ENCODE measurements at places on chromosomes 6 and 20.

DNA sequence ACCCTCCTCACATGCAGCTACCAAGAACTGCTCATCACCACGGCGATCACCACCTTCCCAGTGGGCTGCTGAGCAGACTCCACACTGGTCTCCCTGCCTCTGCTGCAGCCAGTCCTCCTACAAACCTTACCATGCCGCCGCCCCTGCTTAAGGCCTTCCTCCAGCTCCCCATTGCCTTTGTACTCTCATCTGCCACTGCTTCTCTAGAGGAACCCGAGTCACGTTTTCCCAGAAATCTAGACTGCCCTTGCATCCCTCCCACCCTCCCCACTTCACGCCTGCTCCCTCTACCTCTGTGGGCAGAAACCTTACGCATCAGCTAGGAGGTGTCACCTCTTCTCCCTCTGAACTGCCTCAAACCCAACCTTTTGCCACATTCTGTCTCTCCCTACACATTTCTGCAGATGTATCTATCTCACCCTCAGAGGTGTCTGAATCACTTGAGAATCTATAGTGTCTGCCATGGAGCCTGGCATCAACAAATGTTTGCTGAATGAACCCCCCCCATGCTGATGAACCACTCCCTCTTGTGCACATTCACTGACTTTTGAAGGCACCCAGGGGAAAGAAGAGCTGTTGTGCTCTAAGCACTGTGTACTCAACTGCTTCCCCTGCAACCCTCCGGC, 4.3 kb downstream of the E2F1 start:
- DNase-seq = no peak

GRCh38 chr6:112153926-112154607, 66.7 kb downstream of the FAM229B start:
- no peak for DNase-seq

DNA sequence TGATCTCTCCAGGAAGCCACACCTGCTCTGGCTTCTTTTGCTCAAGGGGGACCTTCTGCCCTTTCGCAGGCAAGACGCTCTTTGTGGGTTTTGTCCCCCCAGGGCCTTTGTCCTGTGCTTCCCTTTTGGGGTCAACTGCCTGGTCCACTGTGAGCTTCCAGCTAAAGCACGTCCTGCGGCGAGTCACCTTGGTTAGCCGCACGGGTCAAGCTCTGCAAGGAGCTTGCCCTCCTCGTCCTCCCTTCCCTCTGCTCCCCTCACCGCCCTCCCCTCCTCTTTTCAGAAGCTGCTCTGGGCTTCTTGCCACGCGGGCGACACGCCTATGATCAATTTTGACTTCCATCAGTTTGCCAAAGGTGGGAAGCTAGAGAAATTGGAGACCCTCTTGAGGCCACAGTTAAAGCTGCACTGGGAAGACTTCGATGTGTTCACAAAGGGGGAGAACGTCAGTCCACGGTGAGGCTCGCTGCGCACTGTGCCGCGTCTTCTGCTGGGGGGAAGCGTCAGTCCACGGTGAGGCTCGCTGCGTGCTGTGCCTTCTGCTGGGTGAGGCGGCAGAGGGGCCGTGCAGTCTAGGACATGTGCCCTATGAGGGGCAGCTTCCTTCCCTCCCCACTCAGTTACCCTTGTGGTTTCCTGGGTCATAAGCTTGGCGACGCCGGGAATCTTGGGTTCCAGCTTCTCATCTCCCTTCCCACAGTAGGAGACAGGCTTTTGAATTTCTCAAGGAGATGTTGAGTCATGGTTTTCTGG, 80.2 kb downstream of the SYNJ2 start:
- no peak for DNase-seq

DNA sequence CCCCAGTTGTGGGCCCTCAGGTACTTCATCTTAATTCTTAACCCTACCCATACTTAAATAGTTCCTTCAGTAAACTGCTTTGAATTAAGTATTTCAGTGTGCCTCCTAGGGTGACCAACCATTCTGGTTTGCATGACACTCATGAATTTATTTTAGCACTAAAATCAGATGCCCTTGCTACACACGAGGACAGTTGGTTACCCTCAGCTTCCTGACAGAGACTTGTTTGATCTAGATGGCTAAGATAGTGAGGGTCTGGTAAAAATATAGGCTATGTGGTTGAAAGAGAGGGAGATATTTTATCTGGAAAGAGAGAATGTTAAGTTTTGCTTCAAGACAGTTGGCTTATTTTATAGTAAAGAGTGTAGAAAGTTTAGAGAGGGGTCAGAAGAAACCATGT, 10.6 kb downstream of the PGK2 start:
- no peak for DNase-seq
